ENCODE measurements at places on chromosomes 16 and 17. TPM values are rescaled to one million over a fixed set of nuclear protein-coding genes. Genes with fewer than 3 reads are reported as not detected.
A peak's percentile ranks its signal among the peaks of the same experiment; 100 is the strongest.

GRCh38 chr16:86157616-86158247, 258.8 kb downstream of the IRF8 start:
- no peak overlapping the region for H3K27ac ChIP-seq
- DNase-seq: no peak
- no peaks in the 10 kb centered on the region for H3K4me1 ChIP-seq
- H3K36me3 ChIP-seq: no peaks in the 10 kb centered on the region

DNA sequence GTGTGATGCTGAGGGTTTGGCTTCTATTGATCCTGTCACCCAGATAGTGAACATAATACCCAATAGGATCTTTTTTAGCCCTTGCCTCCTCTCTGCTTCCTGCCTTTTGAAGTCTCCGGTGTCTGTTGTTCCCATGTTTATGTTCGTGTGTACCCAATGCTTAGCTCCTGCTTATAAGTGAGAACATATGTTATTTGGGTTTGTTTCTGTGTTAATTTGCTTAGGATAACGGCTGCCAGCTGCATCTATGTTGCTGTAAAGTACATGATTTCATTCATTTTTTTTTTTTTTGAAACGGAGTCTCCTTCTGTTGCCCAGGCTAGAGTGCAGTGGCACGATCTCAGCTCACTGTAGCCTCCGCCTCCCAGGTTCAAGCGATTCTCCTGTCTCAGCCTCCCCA, 23.0 kb downstream of the DUS2 start:
- no peak for DNase-seq
- no peak overlapping the region for H3K27ac ChIP-seq
- H3K27me3 ChIP-seq: no peaks in the 10 kb centered on the region
- H3K4me3 ChIP-seq: no peak overlapping the region
- peaks cover 9% of the 10 kb centered on the region for H3K36me3 ChIP-seq

- H3K27ac ChIP-seq: no peak overlapping the region
- no peak overlapping the region for H3K4me3 ChIP-seq
- peak; percentile 56 for DNase-seq
- no peaks in the 10 kb centered on the region for H3K4me1 ChIP-seq
- no peaks in the 10 kb centered on the region for H3K27me3 ChIP-seq
Measured at GRCh38 chr17:64063766-64064224, 43.4 kb upstream of the ICAM2 start.

DNA sequence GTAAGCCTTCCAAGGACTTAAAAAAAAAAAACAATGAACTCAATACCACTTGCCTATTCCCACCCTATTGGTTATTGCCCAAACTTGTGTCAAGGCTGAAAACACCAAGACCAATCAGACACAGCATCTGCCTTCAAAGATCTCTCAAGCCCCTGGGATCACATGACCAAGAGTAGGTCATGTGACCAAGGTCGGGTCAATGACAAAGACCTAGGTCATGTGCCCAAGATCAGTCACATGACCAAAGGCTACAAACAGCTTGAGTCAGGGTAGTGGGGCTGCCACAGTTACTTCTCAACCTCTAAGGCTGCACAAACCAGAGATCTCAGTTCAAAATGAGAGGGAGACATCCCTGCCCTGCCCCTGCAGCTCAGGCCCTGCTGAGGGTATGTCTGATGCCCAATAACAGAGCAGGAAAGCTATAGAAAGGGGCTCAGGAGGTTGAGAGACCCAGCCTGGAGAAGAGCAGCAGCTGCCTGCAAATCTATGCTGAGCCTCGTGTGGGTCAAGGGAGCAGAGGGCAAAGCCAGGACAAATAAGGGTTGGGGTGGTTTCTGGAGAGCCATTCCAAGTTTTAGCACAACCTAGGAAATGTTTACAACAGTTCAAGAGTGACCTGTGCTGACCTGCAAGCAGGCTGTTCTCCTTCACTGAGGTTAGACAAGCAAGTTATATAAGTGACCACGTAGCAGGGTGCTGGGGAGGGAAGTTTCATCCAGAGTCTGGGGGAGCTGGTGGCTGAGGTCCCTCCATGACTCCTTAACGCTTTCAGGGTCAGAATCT, 48.8 kb downstream of the PIMREG start:
- no peak for DNase-seq
- peaks cover 2% of the 10 kb centered on the region for H3K27me3 ChIP-seq
- H3K4me1 ChIP-seq: peaks cover 25% of the 10 kb centered on the region
- no peak overlapping the region for H3K4me3 ChIP-seq
- H3K27ac ChIP-seq: no peak overlapping the region

DNA sequence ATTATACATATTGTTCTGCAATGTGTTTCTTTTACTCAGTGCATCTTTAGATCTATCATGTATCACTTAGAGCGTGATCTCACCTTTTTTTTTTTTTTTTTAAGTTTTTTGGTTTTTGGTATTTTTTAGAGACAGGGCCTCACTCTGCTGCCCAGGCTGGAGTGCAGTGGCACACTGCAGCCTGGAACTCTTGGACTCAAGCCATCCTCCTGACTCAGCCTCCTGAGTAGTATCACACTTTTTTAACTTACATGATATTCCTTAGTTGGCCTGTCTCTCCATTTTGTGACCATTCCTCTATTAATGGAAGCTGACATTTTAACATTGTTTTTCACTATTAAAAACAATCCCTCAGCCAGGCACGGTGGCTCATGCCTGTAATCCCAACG, 4.7 kb upstream of the MPO start:
- H3K27me3 ChIP-seq: peaks cover 7% of the 10 kb centered on the region
- no peaks in the 10 kb centered on the region for H3K36me3 ChIP-seq
- no peak for DNase-seq
- no peak overlapping the region for H3K27ac ChIP-seq
- no peaks in the 10 kb centered on the region for H3K4me1 ChIP-seq

GRCh38 chr16:19528666-19529065, 4.9 kb downstream of the CCP110 start:
- H3K4me1 ChIP-seq: peaks cover 13% of the 10 kb centered on the region
- H3K4me3 ChIP-seq: no peak overlapping the region
- no peak overlapping the region for H3K27ac ChIP-seq
- DNase-seq: no peak
- no peaks in the 10 kb centered on the region for H3K27me3 ChIP-seq

DNA sequence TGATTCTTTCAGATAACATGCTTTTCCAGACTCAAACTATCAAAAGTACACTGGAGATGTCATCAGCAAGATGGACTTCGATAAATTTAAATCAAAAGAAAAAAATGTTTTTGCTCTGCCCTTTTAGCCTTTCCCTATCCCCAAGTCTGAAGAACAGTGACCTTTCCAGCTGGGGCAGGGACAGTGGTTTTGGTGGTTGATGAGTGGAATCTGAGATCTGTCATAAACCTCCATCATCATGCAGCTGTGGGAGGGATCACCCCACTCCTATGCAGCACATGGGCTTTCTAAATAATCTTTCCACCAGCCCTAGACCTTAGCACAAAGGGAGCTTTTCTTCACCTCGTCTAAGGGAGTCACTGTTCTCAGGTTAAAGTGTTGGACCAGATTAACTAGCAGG, 869.5 kb upstream of the SOX9 start:
- no peak for DNase-seq
- H3K27me3 ChIP-seq: no peaks in the 10 kb centered on the region
- H3K27ac ChIP-seq: peak overlapping the region; percentile 42
- H3K4me1 ChIP-seq: peaks cover 17% of the 10 kb centered on the region
- H3K36me3 ChIP-seq: no peaks in the 10 kb centered on the region

DNA sequence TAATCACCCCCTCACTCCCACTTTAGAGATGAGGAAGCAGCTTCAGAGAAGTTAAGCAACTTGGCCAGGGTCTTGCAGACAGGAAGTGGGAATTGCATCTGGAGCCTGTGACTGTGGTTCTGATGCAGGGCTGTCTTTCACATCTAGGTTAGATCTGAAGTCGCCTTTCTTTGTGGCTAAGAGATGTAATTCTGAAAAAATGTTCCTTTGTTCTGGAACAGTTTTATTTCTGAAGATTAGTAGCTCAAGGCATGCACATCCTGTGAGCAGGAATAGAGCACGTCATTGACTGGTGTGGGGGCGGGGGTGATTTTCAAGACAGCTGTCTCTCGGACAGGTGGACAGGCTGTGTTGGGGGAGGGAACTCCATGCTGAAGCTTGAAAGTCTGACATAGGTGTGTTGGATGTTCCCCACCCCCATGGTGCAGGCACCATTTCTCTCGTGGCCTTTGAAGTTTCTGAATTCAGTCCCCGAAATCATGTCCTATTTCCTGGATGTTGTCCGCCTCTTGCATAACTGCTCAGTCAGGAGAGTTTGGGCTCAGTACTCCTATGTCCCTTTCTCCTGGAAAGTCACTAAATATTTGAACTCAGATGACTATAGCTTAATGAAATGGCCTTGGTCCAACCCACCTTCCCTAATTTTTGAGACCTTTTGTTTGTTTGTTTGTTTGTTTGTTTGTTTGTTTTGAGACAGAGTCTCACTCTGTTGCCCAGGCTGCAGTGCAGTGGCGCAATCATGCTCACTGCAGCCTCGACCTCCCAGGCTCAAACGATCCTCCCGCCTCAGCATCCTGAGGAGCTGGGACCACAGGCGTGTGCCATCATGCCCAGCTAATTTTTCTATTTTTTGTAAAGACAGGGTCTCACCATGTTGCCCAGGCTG, 21.0 kb upstream of the HERPUD1 start:
- H3K27me3 ChIP-seq: no peaks in the 10 kb centered on the region
- DNase-seq: peak; percentile 88
- H3K4me3 ChIP-seq: no peak overlapping the region
- peaks cover 55% of the 10 kb centered on the region for H3K4me1 ChIP-seq
- peak overlapping the region; percentile 22 for H3K27ac ChIP-seq

GRCh38 chr17:57940653-57941329, 14.4 kb downstream of the CUEDC1 start:
- peak; percentile 66 for DNase-seq
- peaks cover 20% of the 10 kb centered on the region for H3K4me1 ChIP-seq
- no peak overlapping the region for H3K4me3 ChIP-seq
- H3K27me3 ChIP-seq: no peaks in the 10 kb centered on the region
- H3K27ac ChIP-seq: no peak overlapping the region

DNA sequence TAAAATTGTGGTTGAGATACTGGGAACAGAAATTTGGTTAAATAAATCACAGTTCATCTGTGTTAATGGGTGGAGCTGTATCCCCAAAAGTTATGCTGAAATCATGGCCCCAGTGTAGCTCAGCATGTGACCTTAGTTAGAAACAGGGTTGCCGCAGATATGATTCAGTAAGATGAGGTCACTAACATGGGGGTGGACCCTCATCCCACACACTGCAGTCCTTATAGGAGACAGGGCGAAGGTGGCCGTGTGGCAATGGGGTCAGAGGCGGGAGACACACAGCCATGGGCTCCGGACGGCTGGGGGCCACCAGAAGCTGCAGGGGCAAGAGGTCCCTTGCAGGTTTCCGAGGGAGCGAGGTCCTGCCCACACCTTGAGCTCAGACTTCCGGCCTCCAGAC, 10.7 kb downstream of the GALNS start:
- H3K36me3 ChIP-seq: no peaks in the 10 kb centered on the region
- H3K4me1 ChIP-seq: peaks cover 6% of the 10 kb centered on the region
- H3K27ac ChIP-seq: no peak overlapping the region
- peak; percentile 97 for DNase-seq

- no peak overlapping the region for H3K4me3 ChIP-seq
- H3K36me3 ChIP-seq: no peaks in the 10 kb centered on the region
- H3K27me3 ChIP-seq: no peaks in the 10 kb centered on the region
- H3K27ac ChIP-seq: no peak overlapping the region
- no peak for DNase-seq
Measured at GRCh38 chr16:12459391-12460063, 344.2 kb downstream of the CPPED1 start.

DNA sequence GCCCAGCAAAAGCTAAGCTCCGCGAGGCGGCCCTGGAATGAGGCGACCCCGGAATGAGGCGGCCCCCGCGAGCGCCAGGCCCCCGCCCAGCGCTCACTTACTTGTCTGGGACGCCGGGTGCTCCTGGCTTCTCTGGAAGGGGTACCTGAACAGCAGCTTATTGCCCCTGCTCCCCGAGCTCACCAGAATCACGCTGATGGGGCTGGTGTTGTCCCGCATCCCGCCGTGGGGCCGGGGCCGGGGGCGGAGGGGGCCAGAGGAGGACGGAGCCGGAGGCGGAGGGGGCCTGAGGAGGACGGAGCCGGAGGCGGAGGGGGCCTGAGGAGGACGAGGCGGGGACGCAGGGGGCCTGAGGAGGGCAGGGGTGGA, 440 bp downstream of the NPRL3 start:
- peak overlapping the region; percentile 45 for H3K27ac ChIP-seq
- peak; percentile 89 for DNase-seq
- H3K36me3 ChIP-seq: no peaks in the 10 kb centered on the region
- peak overlapping the region; percentile 83 for H3K4me3 ChIP-seq
- H3K4me1 ChIP-seq: no peaks in the 10 kb centered on the region
- no peaks in the 10 kb centered on the region for H3K27me3 ChIP-seq

GRCh38 chr17:68854452-68854851, 100.7 kb downstream of the ABCA8 start:
- no peaks in the 10 kb centered on the region for H3K4me1 ChIP-seq
- H3K4me3 ChIP-seq: no peak overlapping the region
- no peak overlapping the region for H3K27ac ChIP-seq
- no peak for DNase-seq
- no peaks in the 10 kb centered on the region for H3K27me3 ChIP-seq
- no peaks in the 10 kb centered on the region for H3K36me3 ChIP-seq

DNA sequence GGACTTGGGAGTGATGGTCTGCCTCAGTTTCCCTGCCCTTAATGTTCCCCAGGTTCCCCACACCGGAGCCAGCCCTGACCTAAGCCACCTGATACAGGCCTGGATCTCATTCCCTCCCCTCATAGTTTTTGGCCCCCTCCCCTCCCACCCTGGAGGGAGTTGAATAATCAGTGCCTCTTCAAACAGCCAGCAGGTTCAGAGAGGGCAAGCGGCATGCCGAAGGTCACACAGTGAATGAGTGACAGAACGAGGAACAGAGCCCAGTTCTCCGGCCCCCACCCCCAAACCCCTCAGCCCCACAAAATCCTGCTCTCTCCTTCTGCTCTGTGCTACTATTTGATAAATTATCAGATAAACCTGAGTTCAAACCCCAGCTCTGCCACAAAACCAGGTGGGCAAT, 31.2 kb downstream of the BEAN1 start:
- H3K4me3 ChIP-seq: no peak overlapping the region
- DNase-seq: no peak
- H3K27me3 ChIP-seq: peaks cover 19% of the 10 kb centered on the region
- no peaks in the 10 kb centered on the region for H3K4me1 ChIP-seq
- H3K27ac ChIP-seq: no peak overlapping the region

GRCh38 chr17:34579017-34579946, at the start of gene TMEM132E:
Gene TMEM132E (plus strand): TSS chr17:34579582. CDS start chr17:34581077, 1,495 bp downstream.
- no peaks in the 10 kb centered on the region for H3K4me1 ChIP-seq
- no peak within 1 kb of the TSS for H3K27ac ChIP-seq
- no peaks in the 10 kb centered on the region for H3K36me3 ChIP-seq
- peaks cover 54% of the 10 kb centered on the region for H3K27me3 ChIP-seq
- peak within 1 kb of the TSS; percentile 47 for H3K4me3 ChIP-seq
- peak; percentile 90 for DNase-seq

Gene TEKT1
- not detected for total RNA-seq

Gene KCNAB3
- total RNA-seq: under 0.01 TPM

Gene ETV4
- total RNA-seq: 0.72 TPM

Gene C16orf89
- 0.59 TPM for total RNA-seq

Gene HS3ST4
- total RNA-seq: not detected

Gene GRB7
- total RNA-seq: under 0.01 TPM
